Breast epithelium (tissue), 4 donors: ENCODE measurements at places on chromosomes 7 and 10.

GRCh38 chr10:65898055-65898454 lies 1027.8 kb upstream of the LRRTM3 start:
- no peaks in the 10 kb centered on the region for H3K4me1 ChIP-seq
- H3K27ac ChIP-seq: no peak overlapping the region
- no peaks in the 10 kb centered on the region for H3K36me3 ChIP-seq
- H3K27me3 ChIP-seq: no peaks in the 10 kb centered on the region

DNA sequence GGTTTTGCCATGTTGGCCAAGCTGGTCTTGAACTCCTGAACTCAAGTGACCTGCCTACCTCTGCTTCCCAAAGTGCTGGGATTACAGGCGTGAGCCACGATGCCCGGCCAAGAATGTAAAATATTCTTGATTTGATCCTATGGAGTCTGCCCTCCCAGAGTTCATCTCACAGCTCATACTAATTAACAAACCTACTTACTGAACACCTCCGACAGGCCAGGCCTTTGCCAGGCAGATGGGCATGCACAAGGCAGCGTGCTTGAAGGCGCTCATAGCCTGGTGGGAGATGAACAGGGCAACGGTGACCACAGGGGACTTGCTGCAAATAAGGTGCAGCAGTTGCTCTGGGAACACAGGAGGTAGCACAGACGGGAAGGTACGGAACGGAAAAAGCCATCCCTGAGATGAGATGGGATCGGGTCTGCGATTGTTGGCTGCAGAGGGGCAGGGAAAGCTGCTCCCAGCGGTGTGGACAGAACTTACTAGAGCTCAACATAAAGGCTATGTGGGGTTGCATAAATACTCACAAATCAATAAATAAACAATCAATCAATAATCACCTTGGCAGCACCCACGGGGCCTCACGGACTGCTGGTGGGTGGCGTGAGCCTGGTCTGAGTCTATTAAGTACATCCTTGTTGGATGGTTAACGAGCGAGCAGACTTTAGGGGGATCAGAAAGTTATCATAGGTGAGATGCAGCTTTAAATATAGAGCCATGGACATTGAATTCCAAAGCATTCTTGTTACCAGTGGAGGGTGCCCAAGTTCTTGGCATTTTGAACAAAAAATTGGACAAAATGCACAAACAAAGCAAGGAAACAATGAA lies 4.7 kb downstream of the ACBD7 start:
- no peak for DNase-seq
- no peaks in the 10 kb centered on the region for H3K27me3 ChIP-seq
- peaks cover 4% of the 10 kb centered on the region for H3K4me1 ChIP-seq
- H3K27ac ChIP-seq: peak overlapping the region; percentile 65

GRCh38 chr7:84193747-84194146 lies 842 bp downstream of the SEMA3A start:
- no peaks in the 10 kb centered on the region for H3K4me1 ChIP-seq
- DNase-seq: no peak
- H3K36me3 ChIP-seq: no peaks in the 10 kb centered on the region
- H3K27ac ChIP-seq: no peak overlapping the region

GRCh38 chr10:21318540-21319167 lies 206.8 kb downstream of the SKIDA1 start:
- no peak overlapping the region for H3K27ac ChIP-seq
- H3K4me1 ChIP-seq: peaks cover 2% of the 10 kb centered on the region
- no peaks in the 10 kb centered on the region for H3K27me3 ChIP-seq

DNA sequence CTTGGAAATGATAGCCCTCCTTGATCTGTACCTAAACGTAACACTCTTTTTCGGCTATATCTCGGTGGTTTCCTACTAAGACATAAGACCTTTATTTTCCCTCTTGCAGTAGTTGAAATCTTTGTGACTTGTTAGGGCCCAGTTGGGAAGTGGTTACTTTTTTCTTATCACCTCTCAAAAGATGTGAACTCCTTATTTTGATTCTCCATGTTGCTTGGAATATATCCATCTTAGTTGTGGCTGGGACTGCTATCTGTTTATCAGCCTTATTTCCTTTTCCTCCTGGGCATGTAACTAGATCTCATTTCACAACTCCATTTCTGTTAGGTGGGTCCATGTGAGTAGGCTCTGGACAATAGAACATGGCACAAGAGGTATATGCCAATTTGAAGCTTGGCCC lies 4.1 kb upstream of the CPED1 start:
- peaks cover under 1% of the 10 kb centered on the region for H3K27me3 ChIP-seq
- H3K36me3 ChIP-seq: no peaks in the 10 kb centered on the region
- H3K4me3 ChIP-seq: no peak overlapping the region
- H3K4me1 ChIP-seq: no peaks in the 10 kb centered on the region
- H3K27ac ChIP-seq: no peak overlapping the region

- H3K4me1 ChIP-seq: no peaks in the 10 kb centered on the region
- no peak overlapping the region for H3K27ac ChIP-seq
- DNase-seq: no peak
- no peaks in the 10 kb centered on the region for H3K27me3 ChIP-seq
- H3K36me3 ChIP-seq: no peaks in the 10 kb centered on the region
- H3K4me3 ChIP-seq: no peak overlapping the region
Observed at GRCh38 chr10:108069096-108069495, 904.6 kb upstream of the SORCS1 start.

- H3K27ac ChIP-seq: no peak overlapping the region
- no peaks in the 10 kb centered on the region for H3K27me3 ChIP-seq
- H3K4me3 ChIP-seq: no peak overlapping the region
- H3K36me3 ChIP-seq: no peaks in the 10 kb centered on the region
Observed at GRCh38 chr7:117047496-117047895, 94.2 kb downstream of the ST7 start.

- DNase-seq: no peak
- peaks cover 29% of the 10 kb centered on the region for H3K27me3 ChIP-seq
- H3K4me3 ChIP-seq: peak overlapping the region; percentile 81
- no peaks in the 10 kb centered on the region for H3K4me1 ChIP-seq
Observed at GRCh38 chr7:33904681-33905388, 504 bp upstream of the BMPER start.

DNA sequence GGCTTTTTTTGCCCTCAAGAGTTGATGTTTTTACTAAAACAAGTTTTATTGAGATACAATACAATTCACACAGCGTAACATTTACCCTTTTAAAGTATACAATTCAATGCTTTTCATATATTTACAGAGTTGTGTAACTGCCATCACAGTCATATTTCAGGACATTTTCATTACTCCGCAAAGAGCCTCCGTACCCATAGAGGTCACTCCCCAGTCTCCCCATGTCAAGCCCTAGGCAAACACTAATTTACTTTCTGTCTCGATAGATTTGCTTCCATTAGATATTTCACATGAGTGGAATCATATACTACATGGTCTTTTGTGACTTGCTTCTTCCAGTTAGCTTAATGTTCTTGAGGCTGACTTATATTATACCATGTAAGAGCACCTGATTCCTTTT lies 183.8 kb downstream of the PRKCQ start:
- peaks cover 1% of the 10 kb centered on the region for H3K4me1 ChIP-seq
- H3K4me3 ChIP-seq: no peak overlapping the region

GRCh38 chr10:84232376-84232775 lies 7.0 kb upstream of the LRIT2 start:
- no peak for DNase-seq
- peaks cover 12% of the 10 kb centered on the region for H3K27me3 ChIP-seq
- H3K27ac ChIP-seq: no peak overlapping the region
- no peaks in the 10 kb centered on the region for H3K4me1 ChIP-seq
- H3K36me3 ChIP-seq: no peaks in the 10 kb centered on the region

DNA sequence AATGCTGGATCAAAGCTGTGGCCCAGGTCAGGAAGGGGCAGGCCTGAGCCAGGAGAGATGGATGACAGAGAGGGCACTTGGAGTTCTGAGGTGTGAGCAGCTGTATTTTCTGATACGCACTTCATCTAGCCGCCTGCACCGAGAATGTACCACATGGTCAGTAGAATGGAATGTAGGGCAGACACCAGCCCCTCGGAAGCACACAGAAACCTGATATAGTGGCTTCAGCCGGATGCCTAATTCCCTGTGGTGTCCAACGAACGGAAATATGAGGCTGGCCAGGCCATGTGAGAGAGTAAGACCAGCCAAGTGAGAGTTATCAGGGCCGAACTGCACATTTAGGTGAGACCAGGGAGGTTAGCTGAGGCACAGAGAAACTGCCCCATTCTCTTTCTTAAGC lies 46.7 kb upstream of the PLCE1 start:
- H3K27me3 ChIP-seq: no peaks in the 10 kb centered on the region
- no peaks in the 10 kb centered on the region for H3K36me3 ChIP-seq
- no peak for DNase-seq
- no peak overlapping the region for H3K4me3 ChIP-seq
- H3K4me1 ChIP-seq: no peaks in the 10 kb centered on the region
- no peak overlapping the region for H3K27ac ChIP-seq

GRCh38 chr10:111936143-111936542 lies 247.4 kb downstream of the GPAM start:
- H3K27ac ChIP-seq: no peak overlapping the region
- no peaks in the 10 kb centered on the region for H3K36me3 ChIP-seq

DNA sequence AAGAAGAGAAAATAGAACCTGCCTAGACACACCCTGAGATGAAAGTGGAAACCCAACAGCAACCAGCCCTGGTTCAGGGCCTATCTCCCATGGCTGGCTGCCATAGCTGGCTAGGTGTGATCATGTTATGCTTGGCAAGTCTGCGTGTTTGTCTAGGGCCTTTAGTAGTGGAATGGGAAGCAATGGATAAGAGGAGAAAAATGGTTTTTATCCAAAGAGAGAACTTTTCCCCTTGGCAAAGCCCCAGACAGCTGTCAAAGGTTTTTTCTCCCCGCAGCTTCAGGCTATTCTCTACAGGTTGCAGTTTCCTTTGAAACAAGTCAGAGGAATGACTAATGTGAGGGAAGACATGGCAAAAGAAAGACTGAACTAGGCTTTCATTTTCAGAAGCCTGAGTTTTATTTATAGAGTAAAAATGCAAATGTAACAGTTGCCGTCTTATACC lies 161.5 kb downstream of the SEMA3D start:
- no peaks in the 10 kb centered on the region for H3K4me1 ChIP-seq
- H3K36me3 ChIP-seq: no peaks in the 10 kb centered on the region
- no peak for DNase-seq
- no peak overlapping the region for H3K4me3 ChIP-seq
- no peaks in the 10 kb centered on the region for H3K27me3 ChIP-seq

DNA sequence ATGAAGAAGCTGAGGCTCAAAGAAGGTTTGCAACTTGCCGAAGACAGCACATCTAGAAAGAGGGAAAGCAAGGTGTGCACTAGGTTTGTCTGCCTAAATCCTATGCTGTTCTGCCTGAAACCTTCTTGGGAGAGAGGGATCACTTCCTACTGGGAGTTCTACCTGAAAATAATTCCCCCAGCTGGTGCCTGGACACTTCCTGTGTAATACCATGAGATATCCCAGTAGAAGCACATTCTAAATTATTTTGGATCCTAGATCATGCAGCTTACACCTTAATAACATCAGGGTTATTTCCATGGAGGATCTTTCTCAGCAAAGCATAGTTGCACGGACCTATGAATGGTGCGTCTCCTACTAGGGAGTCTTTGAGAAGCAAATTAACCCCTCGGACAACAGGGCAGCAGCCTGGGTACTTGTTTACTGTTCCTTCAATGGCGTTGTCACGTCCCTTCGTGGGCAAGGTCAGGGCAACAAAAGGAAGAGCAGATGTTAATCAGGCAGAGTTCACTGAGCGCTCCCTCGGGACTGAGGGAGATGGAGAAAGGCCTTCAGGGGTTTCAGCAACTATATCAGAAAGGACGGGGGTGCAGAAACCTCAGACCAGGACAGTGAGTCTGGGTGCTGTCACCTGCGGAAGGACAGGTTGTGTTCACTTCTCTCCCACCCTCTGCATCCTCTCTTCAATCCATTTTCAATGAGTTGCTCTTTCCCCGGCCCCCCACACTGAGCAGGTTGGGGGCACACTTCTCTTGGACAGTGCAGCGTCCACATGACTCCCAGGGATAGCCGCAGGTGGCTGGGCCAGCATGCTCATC lies 44.0 kb downstream of the OAT start:
- H3K27me3 ChIP-seq: no peaks in the 10 kb centered on the region
- no peaks in the 10 kb centered on the region for H3K4me1 ChIP-seq
- no peak overlapping the region for H3K27ac ChIP-seq
- no peaks in the 10 kb centered on the region for H3K36me3 ChIP-seq
- H3K4me3 ChIP-seq: no peak overlapping the region
- DNase-seq: no peak

DNA sequence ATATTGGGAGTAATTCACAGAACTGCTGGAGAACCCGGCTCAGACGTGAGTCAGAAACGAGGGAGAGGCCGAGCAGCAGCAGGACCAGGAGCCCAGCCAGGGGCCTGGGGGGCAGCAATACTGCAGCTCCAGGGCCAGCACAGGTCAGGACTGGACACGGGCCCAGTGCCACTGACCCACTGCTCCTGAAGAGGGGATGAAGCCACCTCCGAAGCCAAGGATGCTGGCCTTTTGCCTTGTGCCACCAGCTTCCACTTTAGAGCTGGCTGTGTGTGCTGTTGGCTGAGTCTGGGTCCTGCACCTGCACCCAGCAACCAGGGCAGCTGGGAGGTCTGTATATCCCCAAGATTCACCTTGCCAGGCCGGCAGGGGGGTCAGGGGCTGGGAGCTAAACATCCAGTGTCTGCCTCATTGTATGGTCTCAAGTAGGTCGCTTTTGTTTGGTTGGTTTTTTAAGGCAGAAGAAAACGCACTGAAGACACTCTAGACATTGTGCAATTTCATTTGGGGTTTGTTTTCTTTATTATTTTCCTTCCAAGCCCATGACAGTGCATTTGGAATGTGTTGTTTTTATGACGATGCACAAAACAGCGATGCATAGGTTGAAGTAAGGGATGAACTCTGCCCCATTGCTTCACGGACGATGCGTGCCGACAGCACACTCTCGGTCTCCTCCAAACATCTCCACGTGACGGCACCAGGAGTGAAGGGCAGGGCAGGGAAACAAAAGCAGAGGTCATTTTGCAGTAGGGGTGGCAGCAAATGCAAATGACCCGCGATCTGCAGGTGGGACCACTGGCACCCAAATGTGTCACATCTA lies 27.7 kb upstream of the INSIG1 start:
- no peaks in the 10 kb centered on the region for H3K27me3 ChIP-seq
- DNase-seq: no peak
- no peaks in the 10 kb centered on the region for H3K36me3 ChIP-seq

- no peaks in the 10 kb centered on the region for H3K27me3 ChIP-seq
- no peaks in the 10 kb centered on the region for H3K4me1 ChIP-seq
- peak; percentile 64 for DNase-seq
- H3K4me3 ChIP-seq: peak overlapping the region; percentile 32
Observed at GRCh38 chr10:42952349-42952748, 124.5 kb upstream of the RET start.

GRCh38 chr10:32790483-32790882 lies 167.5 kb downstream of the ITGB1 start:
- no peaks in the 10 kb centered on the region for H3K36me3 ChIP-seq
- no peak overlapping the region for H3K27ac ChIP-seq
- no peak overlapping the region for H3K4me3 ChIP-seq
- H3K27me3 ChIP-seq: no peaks in the 10 kb centered on the region

- H3K27ac ChIP-seq: no peak overlapping the region
- H3K4me1 ChIP-seq: no peaks in the 10 kb centered on the region
- no peak for DNase-seq
- no peaks in the 10 kb centered on the region for H3K27me3 ChIP-seq
Observed at GRCh38 chr10:28130267-28130666, 131.4 kb upstream of the ODAD2 start.

- H3K36me3 ChIP-seq: no peaks in the 10 kb centered on the region
- H3K4me3 ChIP-seq: no peak overlapping the region
- no peak for DNase-seq
Observed at GRCh38 chr7:108239501-108240225, 109.5 kb upstream of the LAMB4 start.
